ENCODE measurements at places on chromosomes 11 and 22.
A peak's percentile ranks its signal among the peaks of the same experiment; 100 is the strongest.

- DNase-seq = peak; percentile 87
Measured at GRCh38 chr11:65013130-65013887, 651 bp upstream of the ARL2 start.

DNA sequence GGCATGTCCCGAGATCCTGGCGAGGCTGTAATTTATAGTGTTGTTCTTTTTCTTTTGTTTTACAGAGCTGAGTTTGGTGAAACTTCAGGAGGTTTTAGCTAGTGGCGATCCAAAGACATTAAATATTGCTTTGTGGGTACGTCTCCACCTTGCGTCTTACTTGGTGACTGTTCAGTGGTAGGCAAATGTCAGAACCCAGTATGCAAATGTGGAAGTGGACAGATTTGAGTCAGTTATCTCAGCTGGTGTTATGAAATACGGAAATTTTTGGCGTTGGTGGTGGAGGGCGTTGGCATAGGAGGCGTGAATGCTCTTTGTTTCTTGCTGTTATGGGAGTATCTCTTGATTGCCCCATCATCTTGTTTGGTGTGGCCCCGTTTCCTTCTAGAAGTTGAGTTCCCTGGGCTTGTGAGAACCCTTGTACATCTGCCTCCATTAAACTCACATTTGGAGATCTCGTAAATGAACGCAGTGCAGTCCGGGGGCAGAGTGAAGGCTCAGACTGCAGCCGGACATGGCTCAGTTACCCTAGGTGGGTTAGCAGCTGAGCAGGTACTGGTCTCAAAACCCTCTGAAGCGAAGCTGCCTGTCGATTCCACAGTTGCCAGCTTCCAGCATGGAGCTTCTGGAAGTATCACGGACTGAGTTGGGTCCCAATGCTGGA is 39.9 kb downstream of the PTPRJ start:
- DNase-seq = no peak

GRCh38 chr11:130462101-130462885 is 13.8 kb downstream of the ADAMTS15 start:
- no peak for DNase-seq

DNA sequence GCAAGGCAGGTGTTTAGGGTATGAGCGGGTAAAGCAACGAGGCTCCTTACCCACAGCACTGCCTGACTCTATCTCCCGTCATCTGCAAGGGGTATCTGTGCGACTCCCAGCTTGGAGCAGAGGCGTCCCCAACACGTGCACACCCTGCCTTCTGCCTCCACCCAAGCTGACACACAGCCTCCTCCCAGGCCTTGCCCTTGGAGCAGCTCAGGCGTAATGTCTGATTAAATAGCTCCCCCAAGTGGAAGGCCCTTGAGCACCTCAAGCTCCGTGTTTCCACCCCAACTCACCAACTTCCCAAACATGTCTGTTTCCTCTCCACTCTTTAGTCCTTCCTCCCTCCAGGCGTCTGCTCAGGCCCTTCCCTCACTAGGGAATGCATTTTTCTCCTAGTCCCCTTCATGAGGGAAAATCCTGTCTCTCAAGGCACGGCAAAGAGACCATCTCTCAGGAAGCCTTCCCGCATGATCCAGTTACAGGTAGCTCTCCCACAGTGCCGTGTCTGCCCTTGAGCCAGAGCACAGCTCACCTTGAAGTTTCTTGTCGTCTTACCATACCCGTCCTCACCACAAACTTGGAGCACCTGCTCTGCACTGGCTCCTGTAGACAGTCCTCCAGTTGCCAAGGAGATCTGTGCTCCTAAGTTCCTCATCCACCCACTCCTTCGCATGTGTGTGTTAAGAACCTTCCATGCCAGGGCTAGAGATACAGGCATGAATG is 15.8 kb downstream of the CYB5R2 start:
- DNase-seq = peak; percentile 57

DNA sequence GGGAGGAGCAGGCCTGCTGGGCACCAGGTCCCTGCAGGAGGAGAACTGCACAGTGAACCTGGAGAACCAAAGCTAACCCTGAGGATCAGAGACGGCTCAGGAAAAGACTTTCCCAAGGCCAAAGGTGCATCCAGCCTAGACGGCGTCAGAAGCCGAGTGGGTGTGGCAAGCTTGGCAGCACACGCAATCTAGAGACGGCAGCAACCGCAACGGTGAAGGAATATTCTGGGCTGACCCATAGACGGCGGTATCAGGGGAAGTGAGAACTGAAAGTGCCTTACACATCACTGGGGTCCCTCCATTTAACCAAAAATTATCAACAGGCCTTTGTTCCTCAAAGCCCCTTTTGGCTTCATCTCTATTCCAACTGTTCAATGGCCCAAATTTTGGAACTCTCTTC is 26.2 kb downstream of the SPATA19 start:
- DNase-seq = no peak

DNA sequence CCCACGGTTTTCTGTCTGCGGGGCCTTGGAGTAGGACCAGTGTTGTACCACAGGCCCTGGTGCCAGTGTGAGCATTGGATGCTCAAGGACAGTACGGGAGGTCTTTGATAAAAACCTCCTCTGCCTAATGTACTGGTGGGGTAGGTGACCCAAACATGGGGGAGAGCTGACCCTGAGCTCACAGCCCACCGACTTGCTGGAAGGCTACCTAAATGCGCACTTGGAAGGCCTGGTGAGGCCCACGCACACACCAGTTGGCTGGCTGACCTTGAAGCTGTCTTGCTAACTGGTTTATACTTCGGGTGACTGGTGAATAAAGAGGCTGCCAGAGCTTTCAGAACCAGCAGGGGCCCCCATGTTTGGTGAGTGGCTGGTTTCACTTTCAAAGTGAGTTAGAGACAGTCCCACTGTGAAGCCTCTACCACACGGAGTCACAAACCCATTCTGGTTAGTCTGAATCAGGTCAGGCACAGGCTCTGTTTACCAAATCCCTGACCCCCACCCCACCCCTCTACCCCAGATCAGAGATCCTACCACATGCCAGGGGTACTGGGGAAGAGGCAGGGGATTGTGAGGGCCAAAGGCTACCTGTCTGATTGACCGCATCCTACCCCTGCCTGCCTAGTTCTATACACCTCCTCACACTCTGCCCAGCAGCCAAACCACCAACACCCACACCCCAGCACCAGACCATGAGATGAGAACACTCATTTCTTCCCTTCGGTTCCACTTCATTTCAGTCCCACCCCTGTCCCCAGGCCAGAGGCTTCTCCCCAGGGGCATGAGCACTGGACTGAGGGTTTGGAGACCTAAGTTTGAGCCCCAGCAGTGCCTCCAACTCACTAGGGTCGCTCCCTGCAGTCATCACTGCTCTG is 12.7 kb upstream of the IL2RB start:
- no peak for DNase-seq

- DNase-seq = peak; percentile 24
Measured at GRCh38 chr11:68584097-68584496, 100.2 kb upstream of the GAL start.

GRCh38 chr11:64306563-64306875 is 1.2 kb downstream of the ESRRA start:
- DNase-seq = no peak

DNA sequence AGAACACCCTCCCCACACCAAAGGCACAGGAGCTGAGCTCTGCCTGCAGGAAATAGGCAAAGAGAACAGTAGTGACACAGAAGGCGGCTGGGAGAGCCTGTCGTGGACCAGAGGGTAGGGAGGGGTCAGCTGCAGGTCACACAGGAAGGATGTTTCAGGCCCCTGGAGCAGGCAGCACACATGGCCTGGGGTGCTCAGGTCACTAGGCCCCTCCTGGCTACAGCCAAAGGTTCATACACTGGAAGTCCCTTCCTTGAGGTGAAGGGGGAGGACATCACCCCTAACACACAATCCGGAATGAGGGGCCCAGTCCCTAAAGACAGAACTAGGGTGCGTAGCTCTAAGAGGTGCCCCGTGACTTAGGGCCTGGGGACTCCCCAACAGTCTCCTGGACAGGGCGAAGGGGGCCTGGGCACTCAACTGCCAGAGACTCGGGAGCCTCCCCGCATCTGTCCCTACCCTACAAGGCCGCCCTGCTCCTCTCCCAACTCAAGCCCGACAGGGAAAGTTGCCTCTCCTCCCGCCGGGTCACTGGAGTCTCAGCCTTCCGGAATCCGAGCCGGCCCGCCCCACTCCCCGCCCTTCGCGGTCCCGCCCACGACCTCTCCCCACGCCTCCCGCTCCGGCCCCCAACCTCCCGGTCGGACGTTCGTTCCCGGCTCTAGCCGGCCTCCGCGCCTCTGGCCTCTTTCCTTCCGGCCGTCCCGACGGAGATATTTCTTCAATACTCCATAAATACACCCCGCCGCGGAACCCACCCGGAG is at the start of gene CYB5R2:
TSS of gene CYB5R2 (minus strand) at position 541 of the 764 bp plus-strand sequence. CDS start 675 bp downstream, outside the sequence.
- DNase-seq = peak; percentile 70

- no peak for DNase-seq
Measured at GRCh38 chr11:44747836-44748235, 21.1 kb downstream of the TSPAN18 start.

GRCh38 chr11:17073370-17074027 is 4.0 kb downstream of the RPS13 start:
- no peak for DNase-seq

GRCh38 chr11:7451520-7451919 is 33.8 kb upstream of the OLFML1 start:
- DNase-seq = no peak

DNA sequence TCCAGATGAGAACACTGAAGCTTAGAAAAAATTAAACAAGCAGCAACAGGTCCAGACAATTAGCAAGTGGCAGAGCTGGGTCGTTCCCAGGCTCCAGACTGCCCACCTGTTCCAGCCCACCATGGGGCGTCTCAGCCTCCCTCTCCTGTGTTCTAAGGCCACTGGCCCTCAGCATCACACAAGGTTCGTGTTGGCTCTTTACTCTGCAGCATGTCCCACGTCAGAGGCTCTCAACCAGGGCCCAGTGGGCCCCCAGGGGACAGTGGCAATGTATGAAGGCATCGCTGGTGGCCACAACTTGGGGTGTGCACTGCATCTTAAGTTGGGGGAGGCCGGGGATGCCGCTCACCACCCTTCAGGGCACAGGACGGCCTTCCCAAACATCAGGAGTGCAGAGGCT is 6.2 kb downstream of the PDGFB start:
- DNase-seq = no peak

- no peak for DNase-seq
Measured at GRCh38 chr11:75502138-75502537, 23.6 kb downstream of the GDPD5 start.

DNA sequence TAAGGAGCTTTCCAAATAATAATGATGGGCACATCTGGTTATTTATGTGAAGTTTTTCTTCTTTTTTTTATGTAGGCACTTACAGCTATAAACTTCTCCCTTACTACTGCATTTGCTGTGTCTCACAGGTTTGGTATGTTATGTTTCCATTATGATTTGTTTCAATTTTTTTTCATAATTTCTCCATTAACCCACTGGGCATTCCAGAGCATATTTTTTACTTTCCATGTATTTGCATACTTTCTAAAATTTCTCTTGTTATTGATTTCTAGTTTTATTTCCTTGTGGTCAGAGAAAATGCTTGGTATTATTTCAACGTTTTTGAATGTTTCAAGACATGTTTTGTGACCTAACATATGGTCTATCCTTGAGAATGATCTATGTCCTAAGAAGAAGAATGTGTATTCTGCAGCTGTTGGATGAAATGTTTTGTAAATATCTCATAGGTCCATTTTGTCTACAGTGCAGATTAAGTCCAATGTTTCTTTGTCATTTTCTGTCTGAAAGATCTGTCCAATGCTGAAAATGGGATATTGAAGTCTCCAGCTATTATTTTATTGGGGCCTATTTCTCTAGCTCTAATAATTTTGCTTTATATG is 362.1 kb downstream of the DDX10 start:
- no peak for DNase-seq

Data from thyroid gland (tissue), 4 donors.